ENCODE measurements at places on chromosomes 3 and 15. TPM values are rescaled to one million over a fixed set of nuclear protein-coding genes. Genes with fewer than 3 reads are reported as not detected.
A peak's percentile ranks its signal among the peaks of the same experiment; 100 is the strongest.

GRCh38 chr15:56812221-56812620, 78.9 kb upstream of the ZNF280D start:
- no peak for DNase-seq

- DNase-seq = no peak
These were observed 1.3 kb downstream of the ATXN7 start for GRCh38 chr3:63864965-63865327.

GRCh38 chr15:43208052-43209002, 12.5 kb downstream of the EPB42 start:
- no peak for DNase-seq

DNA sequence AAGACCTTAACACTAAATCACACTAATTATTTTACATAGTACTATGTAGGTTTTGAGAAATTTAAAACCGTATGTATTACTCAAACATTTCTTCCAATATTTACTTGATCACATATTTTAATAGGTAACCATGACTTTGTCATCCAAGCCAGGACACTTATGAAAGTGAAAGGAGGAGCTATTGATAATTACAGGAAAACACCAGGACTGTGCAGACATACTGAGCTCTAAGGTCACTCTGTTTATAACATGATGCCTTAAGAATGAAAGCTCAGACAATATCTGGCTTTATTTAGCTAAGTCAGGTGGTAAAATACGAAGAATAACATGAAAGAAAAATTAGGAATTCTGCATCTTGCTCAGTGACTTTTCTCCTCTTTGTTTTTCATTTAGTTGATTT, 216.0 kb upstream of the NANOGP8 start:
- DNase-seq = no peak

GRCh38 chr3:16884084-16884747, 539 bp upstream of the PLCL2 start:
- peak; percentile 72 for DNase-seq

DNA sequence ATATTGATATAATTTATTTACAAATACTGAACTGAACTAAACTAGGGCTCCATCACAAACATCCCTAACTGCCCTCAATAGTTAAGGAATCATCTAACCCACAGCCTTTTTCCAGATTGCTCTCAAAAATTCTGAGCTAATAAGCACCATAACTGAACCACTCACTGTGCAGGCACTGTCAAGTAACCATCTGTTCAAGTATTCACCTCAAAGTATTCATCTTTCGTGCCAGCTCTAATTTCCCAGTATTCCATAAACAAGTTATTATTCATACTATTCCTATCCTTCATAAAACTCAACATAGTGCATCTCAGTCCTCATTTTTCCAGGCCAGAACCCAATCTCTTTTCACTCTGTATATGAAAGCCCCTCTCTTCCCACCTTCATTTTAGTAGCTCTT, 41.1 kb downstream of the THBS1 start:
- DNase-seq = peak; percentile 45

GRCh38 chr3:27185231-27185989, 183.8 kb downstream of the NEK10 start:
- DNase-seq = no peak

GRCh38 chr3:24518990-24519367, 24.3 kb upstream of the THRB start:
- DNase-seq = no peak

DNA sequence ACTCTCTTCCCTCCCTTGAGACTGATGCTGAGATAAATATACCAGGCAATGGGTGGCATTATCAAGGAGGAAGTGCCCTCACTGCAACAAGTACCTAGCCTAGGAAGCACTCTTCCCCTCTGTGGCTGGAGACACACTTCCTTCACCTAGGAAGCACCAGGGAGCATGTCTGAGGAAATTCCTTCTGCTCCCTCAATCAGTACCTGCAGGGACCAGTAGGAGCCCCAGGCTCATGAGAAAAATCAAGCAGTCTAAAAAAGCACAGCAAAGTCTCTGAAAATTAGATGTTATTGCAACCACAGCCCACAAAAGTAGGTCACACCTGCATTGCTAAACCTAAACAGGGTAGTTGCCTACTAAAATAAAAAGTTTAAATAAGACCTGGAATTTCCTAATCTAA, 78.2 kb upstream of the TRPM1 start:
- DNase-seq = no peak

GRCh38 chr3:110456438-110457138, 615.0 kb upstream of the NECTIN3 start:
- DNase-seq = no peak

GRCh38 chr3:183158551-183159006, 4.0 kb downstream of the LAMP3 start:
- no peak for DNase-seq

DNA sequence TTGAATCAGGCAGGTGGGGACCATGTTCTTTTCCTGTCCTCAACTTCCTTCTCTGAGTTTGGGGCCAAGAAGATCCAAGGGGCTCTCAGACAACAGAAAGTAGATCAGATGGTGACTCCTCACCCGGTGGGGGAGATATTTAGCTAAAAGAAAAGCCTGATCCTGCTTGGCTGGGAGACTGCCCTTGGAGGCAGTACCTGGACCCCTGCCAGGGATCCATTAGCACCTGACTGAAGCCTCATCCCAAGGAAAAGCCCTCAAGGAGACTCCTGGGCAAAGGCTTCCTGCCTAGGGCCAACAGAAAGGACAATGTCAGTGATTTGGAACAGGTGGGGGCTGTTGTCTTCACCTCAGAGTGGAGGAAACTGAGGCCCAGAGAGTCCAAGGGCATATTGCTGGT, 33.5 kb upstream of the HHATL start:
- no peak for DNase-seq

DNA sequence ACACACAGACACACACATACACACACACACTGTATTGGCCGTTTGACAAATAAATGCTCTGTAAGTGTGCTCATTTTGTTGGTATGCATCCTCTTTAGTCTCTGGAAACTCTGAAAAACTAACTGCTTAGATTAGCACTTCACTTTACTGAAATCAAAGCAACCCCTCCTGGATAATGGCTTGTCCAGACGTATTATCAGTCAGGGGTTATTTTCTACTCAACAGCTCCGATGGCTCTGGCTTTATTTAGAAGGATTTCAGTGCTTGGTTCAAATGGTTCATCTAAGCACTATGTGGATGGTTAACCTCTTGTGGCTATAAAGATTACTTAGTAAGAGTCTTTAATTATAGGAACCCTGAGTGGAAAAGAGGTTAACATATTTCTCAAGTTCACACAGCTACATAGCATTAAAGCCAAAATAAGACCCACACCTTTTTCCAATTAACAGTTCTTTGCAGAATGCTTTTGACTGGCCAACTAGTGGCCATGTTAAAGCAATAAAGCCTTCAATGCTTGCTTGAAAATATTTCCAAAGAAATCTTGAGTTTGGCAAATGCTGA, 516.1 kb upstream of the NAALADL2 start:
- no peak for DNase-seq

DNA sequence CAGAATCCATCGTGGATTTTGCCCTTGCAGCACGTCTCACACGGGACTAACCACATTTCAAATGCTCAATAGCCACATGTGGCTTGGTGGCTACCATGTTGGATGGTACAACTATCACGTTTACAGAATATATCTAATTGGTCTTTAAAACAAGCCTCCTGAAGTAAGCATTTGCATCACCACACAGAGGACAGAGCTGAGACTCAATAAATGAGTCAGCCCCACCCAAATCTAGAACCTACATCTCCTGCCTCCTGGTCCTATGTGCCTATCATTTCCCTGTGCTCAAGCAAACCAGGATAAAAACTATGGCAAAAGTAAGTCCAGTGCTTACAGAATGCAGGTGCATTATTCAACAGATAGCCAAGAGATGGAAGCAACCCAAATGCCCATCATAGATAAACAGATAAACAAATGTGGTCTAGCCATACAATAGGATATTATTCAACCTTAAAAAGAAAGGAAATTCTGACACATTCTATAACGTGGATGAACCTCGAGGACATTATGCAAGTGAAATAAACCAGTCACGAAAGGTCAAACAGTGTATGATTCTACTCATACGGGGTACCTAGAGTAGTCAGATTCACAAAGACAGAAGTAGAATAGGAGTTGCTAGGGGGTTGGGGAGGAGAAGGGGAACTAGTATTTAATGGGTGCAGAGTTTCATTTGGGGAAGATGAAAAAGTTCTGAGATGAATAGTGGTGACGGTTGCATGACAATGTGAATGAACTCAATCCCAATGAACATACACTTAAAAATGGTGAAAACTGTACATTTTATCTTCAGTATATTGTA, 43.9 kb downstream of the SRGAP3 start:
- DNase-seq = no peak

- no peak for DNase-seq
These were observed 167.1 kb downstream of the NEK11 start for GRCh38 chr3:131193641-131194238.

DNA sequence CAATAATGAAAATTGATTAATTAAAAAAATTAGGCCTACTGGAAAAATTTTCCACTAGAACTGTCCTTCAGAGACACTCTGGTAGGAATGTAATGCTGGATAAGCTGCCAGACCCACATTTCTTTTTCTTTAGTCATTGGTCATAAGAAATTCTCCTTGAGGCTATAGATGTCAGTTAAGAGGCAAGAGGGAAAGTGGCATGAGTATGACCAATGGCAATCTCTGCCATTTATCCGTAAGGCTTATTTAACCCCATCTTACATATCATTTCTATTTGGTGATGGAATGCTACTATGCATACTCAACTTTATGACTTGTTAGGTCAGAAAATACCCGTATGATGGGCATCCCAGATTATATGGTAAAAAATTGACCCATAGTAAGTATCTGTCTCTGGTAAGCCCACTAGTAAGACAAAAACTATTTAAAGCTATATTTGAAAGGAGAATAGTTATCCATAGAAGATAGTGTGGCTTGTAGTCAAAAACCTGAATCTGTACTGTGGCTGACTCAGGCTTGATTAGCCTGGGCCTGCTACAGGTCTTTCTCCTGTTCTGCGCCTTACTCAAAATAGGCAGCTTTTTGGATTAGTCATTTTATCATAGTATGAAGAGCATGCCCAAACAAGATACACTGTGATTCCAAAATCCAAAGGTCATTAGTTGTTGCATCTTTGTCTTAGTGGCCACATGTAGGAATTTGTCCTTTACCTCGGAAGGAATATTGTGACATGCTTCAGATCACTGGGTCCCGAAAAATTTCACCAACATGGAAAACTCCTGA, 314.7 kb downstream of the PYDC2 start:
- no peak for DNase-seq

DNA sequence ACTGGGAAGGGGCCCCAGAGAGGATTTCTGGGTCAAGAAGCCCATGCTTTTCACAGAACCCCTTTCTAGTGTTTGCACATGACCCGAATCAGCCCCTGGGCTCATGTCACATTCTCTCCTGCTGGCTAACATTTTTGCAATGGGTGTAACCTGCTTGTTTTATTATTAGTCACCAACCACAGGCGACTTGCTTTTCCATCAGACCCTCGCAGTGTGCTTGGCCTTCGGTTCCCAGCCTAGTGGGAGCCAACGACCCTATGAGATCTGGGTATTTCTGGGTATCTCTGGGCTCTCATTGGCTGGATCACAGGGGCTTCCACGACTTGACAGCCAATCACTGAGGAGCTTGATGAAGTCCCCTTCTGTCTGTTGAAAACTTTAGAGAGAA, 11.0 kb upstream of the FBLN2 start:
- DNase-seq = no peak

DNA sequence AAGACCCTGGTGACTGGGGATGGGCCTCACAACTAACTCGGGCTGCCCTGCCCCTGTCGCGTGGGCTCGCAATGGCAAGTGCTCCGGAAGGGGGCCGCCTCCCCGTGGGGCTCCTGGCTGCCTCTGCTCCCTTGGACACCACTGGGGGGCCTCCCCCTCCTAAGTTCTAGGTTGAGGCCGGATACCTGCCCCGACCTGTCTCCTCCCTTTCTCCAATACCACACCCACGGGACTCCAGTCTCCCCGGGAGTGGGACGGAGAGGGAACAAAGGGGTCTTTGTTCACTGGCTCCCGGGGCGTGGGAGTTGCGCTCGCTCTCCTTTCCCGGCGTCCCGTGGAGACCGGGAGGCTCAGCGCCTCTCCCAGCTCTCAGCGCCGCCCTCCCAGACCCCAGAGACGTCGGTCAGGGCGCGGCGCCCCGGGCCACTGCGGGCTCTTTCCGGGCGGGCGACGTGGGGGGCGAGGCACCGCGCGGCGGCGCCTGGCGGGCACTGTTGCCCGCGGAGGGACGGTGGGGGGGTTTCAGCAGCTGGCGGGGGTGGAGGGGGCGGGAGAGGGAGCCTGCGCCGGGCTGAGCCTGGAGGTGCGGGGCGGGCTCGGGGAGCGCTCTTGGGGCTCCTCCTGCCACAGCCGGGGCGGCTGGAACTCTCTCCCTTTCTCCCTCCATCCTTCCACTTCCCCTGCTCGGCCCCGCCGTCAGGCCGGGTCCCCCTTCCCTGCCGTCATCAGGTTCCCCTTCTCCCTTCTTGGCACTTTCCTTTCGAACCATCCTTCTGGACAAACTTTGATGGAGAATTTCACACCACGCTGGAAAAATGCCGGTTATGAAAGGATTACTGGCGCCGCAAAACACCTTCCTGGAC, at the start of gene KCNH8:
KCNH8 (plus strand) TSS at position 606 of the 863 bp plus-strand sequence; CDS start at position 816, 210 bp downstream.
- no peak for DNase-seq

DNA sequence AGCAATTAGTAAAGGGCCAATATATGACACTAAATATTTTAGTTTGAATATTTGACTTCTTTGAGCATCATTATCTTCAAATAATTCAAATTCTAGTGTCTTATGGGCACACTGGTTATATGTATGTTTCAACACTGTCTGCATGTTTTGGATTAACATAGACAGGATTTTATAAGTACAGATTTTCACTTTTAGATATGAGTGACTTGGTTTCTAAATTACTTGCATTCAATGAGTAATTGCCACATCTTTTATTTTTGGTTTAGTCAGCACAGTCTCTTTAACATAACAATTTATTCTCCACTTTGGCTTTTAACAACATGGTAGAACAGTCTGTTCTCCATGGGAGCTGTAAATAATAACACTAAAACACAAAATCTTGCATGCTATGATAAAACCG, 674.8 kb downstream of the TBL1XR1 start:
- no peak for DNase-seq

The XIRP1 gene
- 143 TPM for polyA plus RNA-seq

The GALNT15 gene
- 1.3 TPM for polyA plus RNA-seq

The PLOD2 gene
- polyA plus RNA-seq = 10.7 TPM

The PLSCR5 gene
- not detected for polyA plus RNA-seq

The FYTTD1 gene
- 64.1 TPM for polyA plus RNA-seq

The C15orf61 gene
- 8.7 TPM for polyA plus RNA-seq

The ADAMTS17 gene
- polyA plus RNA-seq = 4.4 TPM

The HOMER2 gene
- polyA plus RNA-seq = 22.4 TPM

The SPTSSB gene
- polyA plus RNA-seq = 1.6 TPM

Data from hindlimb muscle (tissue), 1 donor.